ENCODE measurements at places on chromosomes 6 and 20.

GRCh38 chr20:59207235-59207634 lies 43.6 kb downstream of the ZNF831 start:
- no peak for DNase-seq

DNA sequence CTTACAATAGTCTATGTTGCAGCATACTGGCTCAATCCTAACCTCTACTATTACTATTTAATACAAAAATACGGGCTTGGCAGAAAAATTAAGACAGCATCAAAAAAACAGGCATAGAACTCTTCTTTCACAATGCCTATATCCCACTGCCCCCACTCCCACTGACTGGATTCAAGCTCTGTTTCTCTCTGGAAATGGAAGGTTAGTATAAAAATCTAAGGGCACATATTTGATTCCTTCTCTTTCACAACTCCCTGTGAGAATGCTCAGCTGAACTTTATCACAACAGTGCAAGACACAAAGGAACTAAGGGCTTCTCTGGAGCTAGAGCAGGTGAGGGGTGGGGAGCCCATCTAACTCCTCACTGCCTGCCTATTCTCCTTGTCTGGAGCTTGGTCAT lies 258.4 kb upstream of the FAM83B start:
- no peak for DNase-seq

DNA sequence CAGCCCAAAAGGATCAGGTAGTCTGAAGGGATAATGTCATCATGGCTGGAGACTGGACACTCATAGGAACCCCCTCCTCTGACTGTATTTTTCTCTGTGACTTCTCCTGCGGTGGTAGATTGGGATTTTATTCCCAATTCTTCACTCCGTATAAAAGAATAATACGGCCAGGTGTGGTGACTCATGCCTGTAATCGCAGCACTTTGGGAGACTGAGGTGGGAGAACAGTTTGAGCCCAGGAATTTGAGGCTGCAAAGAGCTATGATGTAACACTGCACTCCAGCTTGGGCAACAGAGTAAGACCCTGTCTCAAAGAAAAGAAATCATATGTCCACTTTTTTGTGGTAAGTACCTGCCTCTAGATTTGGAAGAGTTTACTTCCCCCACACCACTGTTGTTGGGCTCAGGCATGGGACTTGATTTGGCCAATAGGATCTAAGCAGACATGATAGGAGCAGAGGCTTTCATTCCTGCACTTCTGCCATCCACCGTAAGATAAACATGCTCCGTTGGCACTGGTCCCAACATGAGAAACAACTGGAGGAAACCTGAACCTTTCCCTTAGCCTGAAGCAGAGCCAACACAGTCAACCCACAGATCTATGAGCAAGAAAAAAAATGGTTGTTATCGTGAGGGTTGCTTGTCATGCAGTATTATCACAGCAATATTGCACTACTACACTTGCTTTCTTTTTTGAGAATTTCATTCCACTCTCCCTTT lies 82.0 kb downstream of the JPH2 start:
- DNase-seq = no peak

- no peak for DNase-seq
Measured at GRCh38 chr6:44561832-44562665, 174.5 kb downstream of the CDC5L start.

DNA sequence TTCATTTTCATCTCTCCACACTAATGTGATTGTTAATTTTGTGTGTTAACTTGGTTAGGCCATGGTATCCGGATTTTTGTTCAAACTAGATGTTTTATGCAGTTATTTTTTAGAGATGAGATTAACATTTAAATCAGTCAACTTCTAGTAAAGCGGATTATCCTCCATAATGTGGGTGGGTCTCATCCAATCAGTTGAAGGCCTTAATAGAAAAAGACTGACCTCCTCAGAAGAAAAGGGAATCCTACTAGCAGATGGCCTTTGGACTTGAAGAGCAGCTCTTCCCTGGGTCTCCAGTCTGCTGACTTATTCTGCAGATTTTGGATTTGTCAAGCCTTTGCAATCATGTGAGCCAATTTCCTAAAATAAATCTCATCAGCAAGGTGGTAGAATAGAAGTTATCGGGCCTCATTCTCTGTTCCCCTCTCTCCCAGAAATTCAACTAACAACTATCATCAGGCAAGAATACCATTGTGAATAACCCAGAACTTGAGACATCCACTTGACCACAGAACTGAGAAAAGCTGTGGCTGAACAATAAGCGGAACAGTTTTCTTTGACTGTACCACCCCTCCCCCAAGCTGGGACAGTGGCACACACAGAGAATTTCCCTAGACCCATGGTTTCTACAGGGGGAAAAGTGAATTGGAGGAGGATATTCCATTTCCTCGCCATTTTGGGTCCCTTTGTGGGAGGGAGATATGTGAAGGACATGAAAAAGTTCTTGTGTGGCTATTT lies 323.0 kb downstream of the UTRN start:
- DNase-seq = no peak

- DNase-seq = no peak
Measured at GRCh38 chr6:71745525-71745924, 140.8 kb upstream of the RIMS1 start.

DNA sequence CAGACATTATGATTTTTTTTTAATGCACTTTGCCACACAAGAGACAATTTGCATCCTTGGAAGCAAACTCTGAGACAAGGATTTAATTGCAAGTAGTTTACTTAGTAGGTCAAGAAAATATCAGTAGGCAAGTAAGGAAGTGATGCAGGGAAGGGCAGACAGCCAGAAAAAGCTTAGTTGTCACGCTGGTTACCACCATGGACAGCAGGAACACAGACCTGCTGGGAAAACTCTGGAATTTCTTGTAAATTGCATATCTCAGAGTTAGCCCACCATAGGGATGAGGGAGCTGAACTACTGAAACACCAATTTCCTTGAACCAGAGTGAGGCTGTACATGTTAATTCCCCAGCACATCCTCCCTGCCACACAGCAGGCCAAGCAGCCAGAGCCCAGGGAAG lies 92.7 kb downstream of the L3MBTL3 start:
- no peak for DNase-seq

GRCh38 chr6:103198386-103198785 lies 1661.3 kb downstream of the HACE1 start:
- no peak for DNase-seq

- DNase-seq = no peak
Measured at GRCh38 chr6:126069449-126069848, 83.1 kb downstream of the TRMT11 start.

DNA sequence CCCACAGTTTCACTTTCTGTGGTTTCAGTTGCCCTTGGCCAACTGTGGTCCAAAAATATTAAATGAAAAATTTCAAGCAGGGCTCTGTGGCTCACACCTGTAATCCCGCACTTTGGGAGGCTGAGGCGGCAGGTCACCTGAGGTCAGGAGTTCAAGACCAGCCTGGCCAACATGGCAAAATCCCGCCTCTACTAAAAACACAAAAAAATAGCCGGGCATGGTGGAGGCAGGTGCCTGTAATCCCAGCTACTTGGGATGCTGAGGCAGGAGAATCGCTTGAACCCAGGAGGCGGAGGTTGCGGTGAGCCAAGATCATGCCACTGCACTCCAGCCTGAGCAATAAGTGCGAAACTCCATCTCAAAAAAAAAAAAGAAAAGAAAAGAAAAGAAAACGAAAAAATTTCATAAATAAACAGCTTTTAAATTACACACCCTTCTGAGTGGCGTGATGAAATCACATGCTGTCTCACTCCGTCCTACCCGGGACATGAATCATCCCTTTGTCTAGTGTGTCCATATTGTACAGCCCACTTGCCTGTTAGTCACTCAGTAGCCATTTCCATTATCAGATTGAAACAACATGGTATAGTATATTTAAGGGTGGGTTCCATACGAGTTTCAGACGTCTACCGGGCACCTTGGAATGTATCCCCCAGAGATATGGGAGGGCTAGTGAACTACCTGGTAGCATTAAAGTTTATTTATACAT lies 11.7 kb downstream of the PTPRK start:
- DNase-seq = no peak

GRCh38 chr6:169246445-169246844 lies 7.2 kb downstream of the THBS2 start:
- no peak for DNase-seq

- DNase-seq = no peak
Measured at GRCh38 chr6:45001663-45002062, 326.5 kb upstream of the RUNX2 start.

GRCh38 chr6:111118826-111119225 lies 31.5 kb downstream of the SLC16A10 start:
- DNase-seq = no peak

GRCh38 chr20:54108326-54108642 lies 37.9 kb upstream of the BCAS1 start:
- no peak for DNase-seq

GRCh38 chr6:13561624-13562267 lies 12.7 kb upstream of the SIRT5 start:
- no peak for DNase-seq

DNA sequence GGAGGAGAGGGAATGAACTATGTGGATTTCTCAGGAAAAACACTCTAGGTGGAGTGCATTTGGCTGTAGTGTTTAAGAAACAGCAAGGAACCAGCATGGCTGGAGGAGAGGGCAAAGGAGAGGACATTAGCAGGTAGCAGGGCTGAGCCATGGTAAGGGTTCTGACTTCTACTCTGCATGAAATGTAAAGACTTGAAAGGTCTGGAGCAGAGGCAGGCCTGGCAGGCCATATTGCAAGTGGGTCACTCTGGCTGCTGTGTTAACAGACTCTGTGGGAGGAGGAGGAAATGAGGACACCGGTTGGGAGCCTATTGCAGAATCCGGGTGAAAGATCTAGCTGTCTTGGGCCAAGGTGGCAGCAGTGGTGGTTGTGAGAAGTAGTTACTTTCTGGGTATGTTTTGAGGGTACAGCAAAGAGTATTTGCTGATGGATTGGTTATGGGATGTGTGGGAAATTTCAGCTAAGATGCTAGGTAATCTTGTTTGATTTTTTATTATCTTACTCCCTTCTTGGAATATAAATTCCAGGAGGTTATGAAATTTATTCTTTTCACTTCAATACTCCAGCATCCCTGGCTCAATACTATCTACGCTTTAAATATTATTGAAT lies 115.9 kb upstream of the BCLAF1 start:
- no peak for DNase-seq

GRCh38 chr20:6662309-6662708 lies 105.2 kb upstream of the BMP2 start:
- no peak for DNase-seq

- no peak for DNase-seq
Measured at GRCh38 chr6:73525546-73526330, 4.9 kb upstream of the EEF1A1 start.

DNA sequence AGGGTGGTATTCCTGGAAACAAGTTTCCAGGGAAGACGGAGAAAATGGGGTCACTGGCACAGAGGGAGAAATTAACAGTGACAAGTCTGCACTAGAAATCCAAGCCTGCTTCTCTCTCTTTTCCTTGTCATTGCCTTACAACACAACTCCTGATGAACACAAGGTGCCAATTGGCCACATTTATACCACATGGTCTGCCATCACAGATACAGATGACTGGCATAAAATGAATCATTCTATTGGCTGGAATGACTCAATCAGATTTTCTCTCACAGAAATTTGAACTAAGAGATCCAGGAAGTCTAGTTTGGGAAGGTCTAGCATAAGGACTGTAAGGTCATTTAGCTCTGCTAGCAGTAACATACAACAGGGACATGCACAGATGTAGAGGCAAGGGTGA lies 190.3 kb downstream of the LINC00237 start:
- no peak for DNase-seq

DNA sequence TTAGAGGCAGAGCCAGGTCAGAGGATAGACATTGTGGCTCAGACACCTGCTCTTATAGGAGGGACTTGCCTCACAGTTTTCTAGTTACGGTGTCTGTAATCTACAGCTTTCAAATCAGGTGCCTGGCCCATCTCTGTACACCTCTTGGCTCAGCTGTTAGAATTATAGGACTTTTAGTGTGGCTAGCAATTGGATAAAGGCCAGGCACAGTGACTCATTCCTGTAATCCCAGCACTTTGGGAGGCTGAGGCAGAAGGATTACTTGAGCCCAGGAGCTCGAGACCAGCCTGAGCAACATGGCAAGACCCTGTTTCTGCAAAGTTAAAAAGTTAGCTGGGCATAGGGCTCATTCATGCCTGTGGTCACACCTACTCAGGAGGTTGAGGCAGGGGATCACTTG lies 20.0 kb downstream of the BRPF3 start:
- DNase-seq = no peak

DNA sequence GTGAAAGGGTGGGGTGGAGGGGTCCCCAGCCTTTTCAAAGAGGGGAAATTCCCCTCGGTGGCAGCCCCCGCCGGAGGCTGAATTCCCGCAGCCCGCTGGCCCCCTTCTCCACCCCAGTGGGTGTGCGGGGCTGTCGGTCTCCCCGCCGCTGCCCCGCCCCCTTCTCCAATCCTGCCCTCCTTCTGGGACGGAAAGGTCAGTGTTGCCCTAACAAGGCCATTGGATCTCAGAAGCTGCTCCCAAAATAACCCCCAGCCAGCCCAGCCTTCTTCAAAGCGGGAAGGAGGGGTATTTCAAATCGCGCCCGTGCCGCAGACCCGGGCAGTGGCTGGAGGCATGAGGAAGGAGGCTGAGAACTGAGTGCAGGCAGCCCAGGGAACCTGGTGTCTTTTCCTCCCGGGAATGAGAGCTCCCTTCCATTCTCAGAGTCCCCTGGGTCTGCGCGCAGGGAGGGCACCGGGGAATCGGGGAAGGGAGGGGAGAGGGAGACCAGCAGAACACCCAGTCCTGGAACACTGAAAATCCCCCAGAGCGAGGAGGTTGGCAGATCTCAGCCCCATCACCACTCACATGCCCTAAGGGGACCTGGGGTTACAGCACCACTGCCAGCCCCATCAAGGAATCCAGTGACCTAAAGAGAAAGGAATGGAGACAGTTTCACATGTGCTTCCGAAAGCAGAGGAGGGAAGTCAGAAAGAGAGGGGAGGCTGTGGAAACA lies at the start of gene JPH2:
Gene JPH2 (minus strand): TSS at position 135 of the 718 bp plus-strand sequence. CDS start 483 bp downstream, outside the sequence.
- no peak for DNase-seq

DNA sequence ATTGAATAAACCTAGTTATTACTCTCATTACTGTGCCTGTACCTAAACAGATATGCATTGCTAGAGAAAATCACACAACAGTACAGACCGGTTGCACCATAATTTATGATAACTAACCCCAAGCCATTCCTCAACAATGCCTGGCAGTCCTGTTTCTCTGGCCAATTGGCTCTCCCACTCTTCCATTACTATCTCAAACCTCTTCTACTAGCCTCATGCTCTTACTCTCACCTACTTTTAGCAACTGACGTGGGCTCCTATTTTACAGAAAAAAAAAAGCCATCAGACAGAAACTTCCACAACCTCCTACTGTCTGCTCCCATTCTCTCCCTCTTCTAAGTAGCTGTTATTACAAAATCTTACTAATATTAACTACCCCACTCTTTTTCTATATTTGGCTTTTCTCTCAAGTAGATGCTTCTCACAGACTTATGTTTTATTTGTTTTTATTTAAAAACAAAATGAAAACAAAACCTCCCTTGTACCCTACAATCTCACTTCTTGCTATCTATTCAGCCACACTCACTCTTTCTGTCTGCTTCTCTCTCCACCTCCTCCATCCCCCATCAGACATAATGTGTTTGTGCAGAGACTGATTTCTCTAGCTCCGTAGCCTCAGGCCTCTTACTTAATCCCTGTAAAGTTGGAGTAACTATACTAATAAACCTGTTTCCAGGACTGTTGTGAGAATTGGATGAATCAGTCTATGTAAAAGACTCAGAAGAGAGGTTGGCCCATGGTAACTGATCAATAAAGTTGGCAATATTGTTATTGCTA lies 9.1 kb downstream of the GOPC start:
- no peak for DNase-seq

GRCh38 chr20:62644802-62645496 lies 2.6 kb downstream of the SLCO4A1 start:
- DNase-seq = no peak

Measured in bone marrow (tissue), 2 donors.